Glutamatergic neuron (in vitro differentiated cells): ENCODE measurements at places on chromosomes 7 and 10.

DNA sequence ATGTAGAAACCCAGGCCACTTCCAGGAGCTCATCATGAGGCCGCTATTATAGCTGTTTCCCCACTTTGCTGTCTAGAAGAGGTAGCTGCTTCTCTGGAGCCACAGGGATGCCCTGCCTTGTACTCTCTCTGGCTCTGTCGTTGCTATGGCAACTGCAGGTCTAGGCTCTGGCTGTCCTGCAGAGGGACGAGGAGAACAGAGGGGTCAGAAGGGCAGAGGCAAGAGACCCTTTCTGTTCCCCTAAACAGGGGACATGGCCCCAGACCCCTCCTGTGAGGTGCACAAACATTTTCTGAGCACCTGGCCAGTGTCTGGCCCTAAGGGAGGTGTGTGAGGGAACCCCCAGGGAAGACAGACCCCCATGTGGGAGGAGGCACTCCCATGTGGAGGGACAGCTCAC lies 31.4 kb downstream of the ITPRIP start:
- DNase-seq: no peak

DNA sequence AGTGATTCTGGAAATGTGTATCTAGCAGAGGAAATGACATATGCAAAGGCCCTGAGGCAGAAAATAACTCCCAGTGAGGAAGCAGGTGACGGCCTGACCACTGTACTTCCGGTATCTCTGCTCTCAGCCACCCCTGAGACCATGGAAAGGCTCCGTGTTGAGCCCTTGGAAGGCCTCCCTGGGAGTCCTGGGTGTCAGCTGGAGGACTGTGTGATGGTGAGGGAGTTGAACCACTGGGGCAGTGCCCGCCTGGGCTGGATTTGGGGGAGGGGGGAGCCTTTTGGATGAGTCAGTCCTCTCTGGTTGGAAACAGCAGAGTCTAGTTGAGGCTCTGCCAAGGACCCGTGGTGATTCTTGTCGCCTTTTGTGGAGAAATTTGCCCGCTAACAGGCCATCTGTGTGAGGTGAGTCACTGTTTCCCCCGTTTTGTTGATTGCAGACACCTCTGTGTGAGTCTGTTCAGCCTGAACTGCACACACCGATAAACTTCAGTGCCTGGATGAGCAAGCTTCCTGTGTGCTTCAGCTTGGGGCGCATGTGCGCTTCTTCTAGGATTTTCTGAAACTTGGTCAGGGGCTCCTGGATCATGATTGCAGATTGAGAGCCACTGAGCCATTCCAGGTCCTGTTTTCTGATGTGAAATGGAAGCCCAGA lies 98.6 kb downstream of the GRK5 start:
- no peak for DNase-seq

DNA sequence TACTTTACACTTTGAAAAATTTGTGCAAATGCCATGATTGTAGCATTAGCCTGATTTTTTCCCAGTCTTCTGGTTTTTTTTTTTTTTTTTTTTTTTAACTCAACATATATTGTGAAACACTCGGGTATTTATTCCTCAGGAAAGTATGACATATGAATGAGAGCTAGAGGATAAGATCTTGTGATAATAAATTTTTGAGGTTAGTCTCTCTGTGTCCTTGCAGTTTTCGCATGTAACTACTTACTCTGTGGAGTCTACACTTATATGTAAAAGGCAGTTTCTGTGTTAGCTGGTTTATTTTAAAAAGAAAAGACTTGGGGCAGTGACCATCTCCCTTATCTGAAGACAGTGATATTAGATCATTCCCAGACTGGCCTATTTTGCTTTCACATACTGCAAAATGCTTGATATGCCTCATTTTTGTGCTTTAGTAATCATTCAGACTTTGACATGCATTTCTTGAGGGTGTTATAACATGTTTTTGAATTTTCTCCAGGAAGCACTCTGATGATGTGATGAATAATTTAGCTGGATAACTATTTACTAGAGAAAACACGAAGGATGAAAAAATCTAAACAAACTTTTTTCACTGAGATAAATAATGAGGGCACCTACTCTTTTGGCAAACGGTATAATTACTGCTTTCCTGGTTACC lies 371.0 kb downstream of the NRG3 start:
- no peak for DNase-seq

DNA sequence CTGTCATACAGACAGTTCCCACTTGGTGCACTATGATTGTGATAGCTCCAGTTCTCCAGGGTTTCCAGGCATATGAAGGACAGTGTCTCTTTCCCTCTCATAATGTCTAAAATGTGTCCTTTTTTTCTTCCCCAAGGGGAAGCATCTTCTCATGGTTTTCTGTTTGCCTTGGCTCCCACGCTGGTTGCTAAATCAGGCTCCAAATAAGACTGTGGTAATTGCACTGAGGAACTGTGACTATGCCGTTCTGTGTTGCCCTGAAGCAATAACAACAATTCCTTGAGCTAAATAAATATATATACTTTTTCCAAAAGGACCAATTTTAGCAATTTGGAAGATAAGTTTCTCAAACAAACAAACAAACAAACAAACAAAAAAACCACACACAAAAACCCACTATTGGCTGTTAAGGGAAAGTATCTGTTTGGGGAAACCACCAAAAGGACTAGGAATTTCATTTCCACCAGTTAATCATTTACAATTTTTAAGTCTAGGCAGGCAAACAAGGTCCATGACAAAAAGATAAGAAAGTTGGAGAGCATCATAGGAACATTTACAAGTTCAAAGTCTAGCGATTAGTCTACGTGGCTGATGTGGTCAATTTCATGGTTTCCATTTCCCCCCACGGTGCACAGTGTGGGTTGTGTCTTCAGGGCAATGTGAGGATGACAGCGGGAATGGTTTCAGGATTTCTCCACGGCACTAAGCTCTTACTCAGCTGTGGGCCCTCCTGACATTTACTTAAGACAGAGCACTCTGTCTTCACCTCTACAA lies 62.4 kb downstream of the THNSL1 start:
- no peak for DNase-seq
